ENCODE measurements at places on chromosomes 6 and 20.
A peak's percentile ranks its signal among the peaks of the same experiment; 100 is the strongest.

DNA sequence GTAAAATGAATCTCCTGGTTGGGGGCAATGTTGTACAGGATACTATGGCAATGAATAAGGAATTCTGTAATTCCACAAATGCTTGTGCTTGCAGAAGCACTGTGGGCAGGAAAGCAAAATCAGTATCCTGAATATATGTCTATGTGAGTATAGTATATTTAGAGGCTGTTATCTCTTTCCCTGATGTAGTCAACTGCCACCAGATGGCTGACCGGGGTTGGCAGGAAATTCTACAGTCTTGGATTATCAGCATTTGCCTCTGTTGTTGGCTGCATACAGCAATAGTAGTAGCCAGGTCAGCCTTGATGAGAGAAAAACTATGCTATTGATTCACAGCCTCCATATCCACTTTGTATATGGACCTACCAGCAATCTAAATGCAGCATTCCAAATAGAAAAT, 425.1 kb upstream of the JAG1 start:
- no peak for DNase-seq

DNA sequence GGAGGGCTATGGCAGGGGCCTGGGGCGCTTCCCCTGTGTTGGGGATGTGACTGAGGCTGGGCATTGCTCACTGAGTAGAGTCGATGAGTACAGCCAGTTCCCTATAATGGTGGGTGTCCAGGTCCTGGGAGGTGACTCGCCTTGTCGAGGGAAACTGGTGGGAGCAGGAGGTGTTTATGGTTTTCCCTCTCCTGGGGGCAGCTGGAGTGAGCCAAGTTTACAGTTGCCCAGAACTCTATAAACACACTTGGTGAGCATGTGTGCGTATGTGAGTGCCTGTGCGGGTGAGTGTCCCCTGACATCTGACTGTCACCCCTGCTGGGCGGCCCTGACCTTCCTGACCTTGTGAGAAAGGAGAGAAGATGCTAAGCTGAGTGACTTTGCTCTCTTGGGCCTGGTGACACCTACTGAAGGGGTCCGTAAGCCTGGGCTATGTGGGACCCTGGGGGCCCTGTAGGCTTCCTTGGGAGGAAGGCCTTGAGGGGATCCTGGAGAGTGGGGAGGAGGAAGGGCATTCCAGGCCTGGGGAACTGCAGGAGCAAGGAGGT, 65.9 kb downstream of the VEGFA start:
- no peak for DNase-seq

DNA sequence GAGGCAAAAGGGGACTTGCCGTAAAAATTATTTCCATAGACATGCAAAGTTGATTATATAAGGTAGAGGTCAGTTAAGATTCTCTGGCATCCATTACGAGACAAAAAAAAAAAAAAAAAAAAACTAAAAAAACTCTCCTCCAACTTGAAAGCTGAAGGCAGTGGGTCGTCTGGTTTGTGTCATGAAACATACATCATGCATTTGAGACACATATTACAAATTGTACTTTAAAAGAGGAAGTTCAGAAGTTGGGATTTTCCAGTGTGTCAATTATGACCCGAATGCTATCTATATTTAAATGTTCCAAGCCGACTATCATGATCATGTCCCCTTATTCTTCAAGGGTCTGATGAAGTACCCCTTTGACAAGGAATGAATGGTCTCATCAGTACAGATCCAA, 125.1 kb downstream of the ZNF217 start:
- no peak for DNase-seq

- DNase-seq = no peak
These were observed 472.3 kb upstream of the EYS start for GRCh38 chr6:66179361-66179760.

DNA sequence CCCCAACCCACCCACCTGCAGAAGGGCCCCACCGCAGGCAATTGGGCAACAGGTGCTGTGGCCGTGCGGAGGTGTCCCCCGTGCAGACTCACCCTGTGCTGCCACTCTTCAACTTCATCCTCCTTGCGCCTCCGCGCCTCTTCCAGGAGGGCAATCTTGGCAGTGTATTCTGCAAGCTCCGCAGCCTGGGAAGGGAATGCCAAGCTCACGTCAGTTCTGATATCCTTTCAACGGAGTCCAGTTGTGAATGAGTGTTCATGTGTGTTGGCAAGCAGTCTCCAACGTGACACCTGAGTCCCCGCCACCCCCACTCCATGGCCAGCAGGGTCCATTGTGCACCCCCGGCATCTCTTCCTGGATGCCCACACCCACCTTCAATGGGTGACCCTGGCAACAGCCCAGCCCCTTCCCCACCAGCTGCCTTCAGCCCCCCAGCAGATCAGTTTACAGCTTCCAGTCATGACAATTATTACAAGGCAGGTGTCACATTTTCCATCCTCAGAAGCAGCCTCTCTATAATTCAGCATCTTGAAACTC, 49.9 kb downstream of the EZR start:
- DNase-seq = no peak

- DNase-seq = no peak
These were observed 3.8 kb upstream of the TNFAIP3 start for GRCh38 chr6:137863091-137863797.

DNA sequence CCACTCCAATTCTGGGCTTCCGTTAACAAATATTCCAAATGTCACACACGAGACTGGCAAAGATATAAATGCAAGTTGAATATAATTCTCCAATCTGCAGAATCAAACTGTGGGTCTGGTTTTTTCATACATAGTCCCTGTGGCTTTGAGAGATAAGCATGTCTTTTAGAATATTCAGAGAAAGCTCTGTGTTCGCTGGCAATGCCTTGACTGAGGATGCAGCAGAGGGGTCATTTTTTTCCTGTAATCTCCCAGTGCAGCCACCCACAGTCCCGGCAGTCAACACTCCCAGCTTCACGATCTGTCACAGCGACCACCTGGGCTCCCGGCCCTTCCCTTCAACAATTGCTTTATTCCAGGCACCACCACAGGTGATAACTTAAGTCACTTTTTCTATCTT, 30.5 kb downstream of the MUC22 start:
- no peak for DNase-seq

DNA sequence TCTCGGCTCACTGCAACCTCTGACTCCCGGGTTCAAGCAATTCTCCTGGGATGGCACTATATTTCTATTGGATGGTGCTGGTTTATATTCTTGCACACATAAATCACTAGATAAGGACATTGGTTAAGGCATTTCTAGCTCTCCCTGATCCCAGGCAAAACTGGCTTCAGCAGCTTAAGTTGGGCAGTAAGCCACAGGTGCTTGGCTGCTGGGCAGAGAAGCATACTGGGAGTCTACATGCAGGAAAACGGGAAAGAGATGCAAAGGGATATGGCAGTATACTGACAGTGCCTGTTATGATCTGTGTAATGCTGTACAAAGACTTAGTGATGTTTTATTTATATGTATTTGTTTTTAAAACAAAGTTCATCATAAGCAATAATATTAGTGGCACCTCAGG, 33.3 kb upstream of the ZFP64 start:
- DNase-seq = no peak

GRCh38 chr6:11944111-11944510, 68.0 kb upstream of the HIVEP1 start:
- DNase-seq = no peak

- DNase-seq = peak; percentile 46
These were observed 13.4 kb upstream of the GMNN start for GRCh38 chr6:24761193-24761835.

DNA sequence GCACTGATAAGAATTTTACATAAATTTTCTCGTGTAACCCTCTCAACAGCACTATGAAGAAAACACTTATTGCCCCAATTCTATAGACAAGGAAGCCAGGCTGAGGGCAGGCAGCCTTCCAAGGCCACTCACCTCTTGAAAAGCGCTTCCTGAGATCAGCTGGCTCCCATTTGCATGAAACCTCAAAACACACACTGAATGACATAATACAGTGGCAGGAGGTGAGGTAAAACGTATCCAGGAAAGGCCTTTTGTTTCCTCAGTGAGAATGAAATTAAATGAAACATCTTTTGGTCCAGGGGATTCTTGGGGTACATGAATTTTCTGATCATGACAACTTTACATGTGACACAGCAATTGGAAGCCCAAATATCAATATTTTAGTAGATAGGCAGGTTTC, 112.5 kb downstream of the WDR27 start:
- DNase-seq = no peak

GRCh38 chr20:3739054-3739925, 6.8 kb downstream of the HSPA12B start:
- no peak for DNase-seq

DNA sequence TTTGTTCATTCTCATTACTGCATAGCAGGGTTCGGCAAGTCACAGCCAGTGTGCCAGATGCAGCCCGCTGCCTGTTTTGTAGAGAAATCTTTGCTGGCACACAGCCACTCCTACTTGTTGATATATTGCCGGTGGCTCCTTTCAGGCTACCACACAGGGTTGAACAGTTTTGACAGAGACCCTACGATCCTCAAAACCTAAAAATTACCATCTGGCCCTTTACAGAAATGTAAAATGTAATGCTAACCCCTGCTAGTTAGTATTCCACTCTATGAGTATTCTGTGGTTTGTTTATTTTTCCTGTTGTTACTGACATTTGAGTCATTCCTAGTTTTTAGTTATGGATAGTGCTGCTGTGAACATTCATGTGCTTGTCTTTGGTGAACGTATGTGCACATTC, 11.5 kb downstream of the DHX35 start:
- no peak for DNase-seq

DNA sequence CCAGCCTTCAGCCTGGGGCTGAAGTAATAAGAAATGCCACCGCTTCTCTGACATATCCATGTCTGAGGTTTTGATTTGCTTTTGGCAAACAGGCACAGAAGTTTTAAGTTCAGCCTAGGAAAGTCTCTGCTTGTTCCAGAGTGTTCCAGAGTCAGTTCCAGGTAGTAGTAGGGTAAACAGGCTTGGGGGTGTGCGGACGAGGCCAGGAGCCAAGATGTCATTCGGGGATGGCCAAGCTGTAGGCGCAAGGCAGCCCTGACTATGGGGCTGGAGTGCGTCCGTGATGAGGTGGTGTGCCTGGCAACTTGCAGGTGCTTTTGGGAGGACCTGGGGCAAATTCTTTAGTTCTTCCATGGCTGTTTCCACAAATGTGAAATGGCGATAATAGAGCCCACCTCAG, 60.3 kb downstream of the IRF4 start:
- no peak for DNase-seq

DNA sequence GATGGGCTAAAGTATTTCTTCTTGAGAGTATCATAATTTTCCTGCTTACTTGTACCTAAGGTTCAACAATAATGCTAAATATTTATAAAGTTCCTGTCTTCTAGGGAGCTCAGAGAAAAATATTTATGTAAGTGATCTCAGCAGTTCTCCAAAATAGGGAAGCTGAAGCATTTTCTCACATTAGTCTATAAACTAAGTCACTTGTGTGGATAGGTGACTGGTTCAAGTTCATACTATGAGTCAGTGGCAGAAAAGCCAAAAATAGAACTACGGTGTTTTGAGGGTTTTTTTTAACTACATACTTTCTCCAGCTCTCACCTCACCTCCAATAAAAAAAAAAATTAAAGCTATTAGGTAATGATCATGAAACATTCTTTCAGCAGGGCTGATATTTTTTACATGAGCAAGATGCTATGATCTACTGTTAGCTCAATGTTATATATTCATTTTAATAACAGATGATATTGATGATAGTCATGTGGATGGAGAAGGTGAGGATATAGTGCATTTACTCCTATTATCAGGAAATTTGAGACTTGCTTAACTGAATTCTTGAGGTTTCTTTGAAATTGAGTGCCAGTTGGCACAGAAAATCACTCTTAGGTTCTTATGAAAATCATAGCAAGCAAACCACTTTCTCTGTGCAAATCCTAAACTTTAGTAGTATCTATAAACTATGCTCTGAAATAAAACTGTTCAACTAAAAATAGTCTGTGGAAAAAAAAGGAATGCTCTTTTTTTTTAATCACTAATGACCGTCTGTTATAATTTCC, 4.1 kb upstream of the MOXD1 start:
- no peak for DNase-seq

DNA sequence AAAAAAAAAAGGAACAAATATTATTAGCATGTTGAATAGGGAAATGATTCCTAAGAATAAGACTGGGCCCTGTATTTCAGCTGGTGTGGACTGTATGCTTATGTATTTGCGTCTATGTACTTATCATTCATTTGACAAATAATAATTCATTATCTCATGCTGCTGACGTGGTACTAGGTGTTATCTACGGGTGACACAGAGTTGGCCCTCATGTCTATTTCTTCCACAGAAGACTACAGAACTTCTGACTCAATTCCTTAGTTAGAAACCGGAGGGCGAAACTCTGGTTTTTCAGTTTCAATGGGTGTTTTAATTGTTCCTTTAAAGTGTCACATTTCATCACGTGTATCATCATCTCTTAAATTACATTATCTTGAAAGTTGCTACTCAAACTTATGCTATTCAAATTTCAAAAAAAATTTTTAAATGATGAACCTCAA, 305.9 kb downstream of the CLIC5 start:
- no peak for DNase-seq

GRCh38 chr20:18001131-18001921, 32.5 kb downstream of the MGME1 start:
- no peak for DNase-seq

DNA sequence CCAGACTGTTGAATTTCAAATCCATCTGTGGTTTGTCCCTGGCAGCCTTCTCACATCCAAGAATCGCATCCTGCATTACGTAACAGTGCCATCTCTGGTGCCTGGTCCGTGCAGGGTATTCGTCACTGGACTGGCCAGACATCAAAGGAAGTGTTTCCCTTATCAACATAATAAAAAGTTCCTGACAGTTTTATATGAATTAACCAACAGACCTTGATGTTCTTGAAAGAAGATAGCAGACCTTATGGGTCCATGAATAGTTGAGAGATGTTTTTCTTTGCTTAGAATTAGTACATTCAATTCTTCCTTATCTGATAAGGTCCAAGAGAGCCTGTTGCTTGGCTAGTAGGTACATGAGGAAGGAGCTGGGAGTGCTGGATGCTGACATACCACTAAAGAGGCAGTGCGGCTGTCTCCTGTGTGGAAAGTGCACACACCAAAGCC, 77.6 kb downstream of the PHACTR2 start:
- no peak for DNase-seq

- no peak for DNase-seq
These were observed 129.8 kb downstream of the FOXO3 start for GRCh38 chr6:108690326-108691049.

- DNase-seq = no peak
These were observed 14.0 kb upstream of the LOC128125822 start for GRCh38 chr6:63558278-63558677.

- DNase-seq = no peak
These were observed 34.5 kb downstream of the ABRACL start for GRCh38 chr6:139062932-139063646.

GRCh38 chr20:47347661-47348435, 8.7 kb downstream of the ZMYND8 start:
- DNase-seq = no peak

All from BE2C (cell line).